Astrocyte of the hippocampus (primary cell): ENCODE measurements at places on chromosomes 11 and 22.

DNA sequence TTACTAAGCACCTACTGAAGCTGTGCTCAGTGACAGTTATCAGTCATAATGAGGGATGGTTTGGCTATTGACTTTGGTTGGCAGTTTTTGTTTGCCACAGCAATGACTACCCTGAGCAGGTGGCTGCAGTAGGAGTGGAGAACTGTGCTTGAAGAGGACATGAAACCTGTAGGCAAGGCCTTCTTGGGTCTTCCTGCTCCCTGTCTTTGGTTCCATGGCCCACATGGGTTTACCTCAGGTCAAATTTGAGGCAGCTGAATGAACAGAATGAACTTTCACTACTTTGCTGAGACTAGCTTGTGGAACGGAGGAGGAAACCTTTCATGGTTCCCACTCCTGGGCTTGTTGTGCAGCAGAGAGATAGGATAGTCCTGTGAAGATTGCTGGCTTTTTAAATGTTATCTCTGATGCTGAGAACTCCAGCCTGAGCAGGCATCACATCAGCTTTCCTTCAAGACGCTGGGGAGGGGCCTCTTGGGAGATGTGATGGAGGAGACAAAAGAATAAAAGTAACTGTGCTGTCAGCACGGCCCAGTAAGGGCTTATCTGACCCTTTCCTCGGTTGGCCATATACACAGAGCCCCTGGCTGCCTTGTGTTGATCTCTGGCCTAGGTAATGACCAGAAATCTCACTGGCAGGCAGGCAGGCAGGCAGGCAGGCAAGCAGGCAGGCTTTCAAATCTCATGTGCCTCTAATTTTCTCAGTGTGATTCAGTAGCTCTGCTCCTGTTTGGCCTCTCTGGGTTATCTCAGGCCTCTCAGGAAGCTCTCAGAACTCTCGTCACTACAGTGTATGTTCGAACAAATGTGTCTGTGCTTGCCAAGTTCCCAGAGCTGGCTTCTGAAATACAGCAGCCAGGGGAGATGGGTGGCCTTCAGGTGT is 12.0 kb downstream of the STIM1 start:
- peak; percentile 30 for DNase-seq

GRCh38 chr22:48301908-48302307 is 1525.8 kb downstream of the BRD1 start:
- no peak for DNase-seq

GRCh38 chr11:35619855-35620640 is 1.8 kb downstream of the FJX1 start:
- DNase-seq = peak; percentile 79

GRCh38 chr11:119320776-119321524 is 4.0 kb upstream of the MCAM start:
- peak; percentile 85 for DNase-seq

DNA sequence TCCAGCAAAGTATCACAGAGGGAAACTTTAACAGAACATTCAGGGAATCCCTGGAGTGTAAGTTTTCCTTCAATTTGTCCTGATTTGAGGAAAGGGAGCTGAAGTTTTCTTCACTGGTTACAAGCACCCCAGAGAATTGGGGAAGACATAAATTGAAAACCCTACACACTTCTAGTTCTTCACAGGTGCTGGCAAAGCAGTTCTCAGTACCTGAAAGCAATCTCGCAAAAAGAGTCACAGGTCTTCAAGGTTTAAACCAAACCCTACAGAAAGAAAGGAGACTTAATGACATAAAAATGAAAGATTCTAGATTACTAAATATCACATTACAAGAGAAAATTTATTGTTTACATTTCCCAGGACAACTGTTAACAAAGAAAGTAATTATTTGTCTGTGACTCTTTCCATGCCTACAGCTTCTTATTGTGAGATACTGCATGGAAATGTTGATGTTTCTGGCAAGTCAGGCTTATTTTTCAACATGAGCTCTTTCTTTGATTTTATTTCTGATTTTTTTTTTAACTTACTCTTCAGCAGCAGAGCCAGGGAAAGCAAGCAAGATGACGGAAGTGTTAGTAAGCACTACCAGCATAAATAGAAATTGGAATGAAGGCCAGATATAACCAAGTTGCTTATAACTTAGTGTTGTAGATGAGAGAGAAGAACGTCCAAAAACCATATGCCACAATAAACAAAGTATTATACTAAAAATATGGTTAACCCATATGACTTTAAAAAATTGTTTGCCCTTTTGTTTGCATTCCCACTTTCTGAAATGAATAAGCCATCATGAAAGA is 44.1 kb downstream of the FANCF start:
- DNase-seq = no peak
